CD4-positive, alpha-beta T cell treated with Interleukin-4 for 1 hour (primary cell): ENCODE measurements at places on chromosomes 5 and 9.
A peak's percentile ranks its signal among the peaks of the same experiment; 100 is the strongest.

- DNase-seq: no peak
Observed at GRCh38 chr5:130937046-130937445, 228.0 kb downstream of the HINT1 start.

GRCh38 chr5:76571559-76571958 is 51.6 kb downstream of the F2RL2 start:
- no peak for DNase-seq

- no peak for DNase-seq
Observed at GRCh38 chr5:125559296-125559695, 812.9 kb upstream of the ZNF608 start.

GRCh38 chr5:127978738-127979300 is 104.7 kb upstream of the SLC12A2 start:
- DNase-seq: no peak

DNA sequence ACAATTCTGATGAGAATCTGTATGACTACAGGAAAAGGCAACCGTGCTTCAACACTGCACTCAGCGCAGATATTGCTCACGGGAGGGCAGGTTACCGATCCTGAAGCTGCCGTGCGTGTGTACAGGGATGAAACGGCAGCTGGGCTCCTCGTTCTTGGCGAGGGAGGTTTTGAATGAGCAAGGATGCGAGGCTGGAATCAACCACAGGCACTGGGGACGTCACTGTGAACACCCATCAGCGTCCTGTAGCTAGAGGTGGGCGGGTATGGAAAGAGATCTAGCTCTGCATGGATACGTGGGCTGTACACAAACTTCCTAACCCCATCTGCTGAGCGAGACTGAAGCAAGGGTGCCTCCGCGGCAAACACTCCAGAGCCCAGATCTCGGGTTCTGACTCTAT is 84.3 kb upstream of the COL5A1 start:
- no peak for DNase-seq

GRCh38 chr9:136485049-136486045 is 2.5 kb upstream of the SEC16A start:
- DNase-seq: peak; percentile 82

GRCh38 chr5:141963701-141964100 is 5.2 kb upstream of the RNF14 start:
- no peak for DNase-seq

DNA sequence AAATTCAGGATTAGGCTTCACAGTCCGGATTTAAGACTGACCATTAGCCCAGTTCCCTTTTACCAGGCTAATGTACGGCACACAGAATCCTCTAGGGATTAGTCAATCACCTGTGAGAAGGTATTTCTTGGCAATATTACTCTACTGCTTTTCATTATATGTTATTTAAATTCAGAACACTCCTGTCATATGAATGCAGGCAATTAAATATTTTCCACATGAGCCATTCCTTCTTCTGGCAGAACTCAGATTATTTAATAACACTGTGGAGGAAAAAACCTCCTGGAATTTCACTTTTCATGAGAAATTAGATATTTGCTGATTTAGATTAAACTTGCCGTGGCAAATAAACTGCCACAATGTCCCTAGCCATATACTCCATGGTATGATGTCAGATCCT is 1357.5 kb upstream of the C9orf72 start:
- no peak for DNase-seq

DNA sequence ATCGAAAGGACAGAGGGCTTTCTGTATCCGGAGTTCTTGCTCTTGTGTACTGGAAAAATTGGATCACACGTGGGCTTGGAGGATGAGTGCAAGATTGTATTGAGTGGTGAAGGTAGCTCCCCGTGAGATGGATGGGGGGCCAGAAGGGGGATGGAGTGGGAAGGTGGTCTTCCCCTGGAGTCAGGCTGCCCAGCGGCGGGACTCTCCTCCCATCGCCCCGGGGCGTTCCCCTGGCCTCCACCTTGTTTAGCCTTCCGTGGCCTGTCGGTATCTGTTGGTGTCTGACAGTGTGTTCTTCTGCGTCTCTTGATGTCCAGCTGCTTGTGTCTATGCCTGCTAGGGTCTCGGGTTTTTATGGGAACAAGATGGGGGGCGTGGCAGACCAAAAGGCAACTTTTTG is 54.6 kb upstream of the GABRA6 start:
- no peak for DNase-seq

- no peak for DNase-seq
Observed at GRCh38 chr5:75340714-75341478, 3.9 kb downstream of the HMGCR start.

- peak; percentile 36 for DNase-seq
Observed at GRCh38 chr5:131810510-131811249, 13.9 kb upstream of the FNIP1 start.

DNA sequence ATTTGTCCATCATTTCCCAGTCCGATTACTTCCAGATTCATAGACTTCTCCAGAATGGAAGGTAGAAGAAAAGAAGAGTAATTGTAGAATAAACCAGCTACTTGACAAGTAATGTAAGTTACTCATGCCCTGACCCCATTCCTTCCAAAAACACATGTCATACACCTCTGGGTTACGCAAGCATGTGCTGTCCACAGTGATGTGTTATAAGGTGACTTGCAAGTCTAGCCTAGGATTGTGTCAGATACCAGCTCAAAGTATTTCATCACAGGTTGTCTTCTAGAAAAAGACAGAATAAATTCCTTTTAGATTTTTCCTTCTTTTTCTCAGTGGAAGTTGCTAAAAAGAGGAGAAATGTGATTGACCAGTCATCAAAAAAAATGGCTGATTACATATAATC is 8.0 kb upstream of the TLR4 start:
- DNase-seq: peak; percentile 62

GRCh38 chr9:31135567-31135966 is 1248.9 kb upstream of the ACO1 start:
- no peak for DNase-seq

GRCh38 chr9:7549249-7549648 is 250.3 kb downstream of the DMAC1 start:
- DNase-seq: no peak

- DNase-seq: no peak
Observed at GRCh38 chr9:36935768-36936497, 98.1 kb downstream of the PAX5 start.

GRCh38 chr5:157106630-157107461 is 2.0 kb downstream of the HAVCR2 start:
- DNase-seq: peak; percentile 67

DNA sequence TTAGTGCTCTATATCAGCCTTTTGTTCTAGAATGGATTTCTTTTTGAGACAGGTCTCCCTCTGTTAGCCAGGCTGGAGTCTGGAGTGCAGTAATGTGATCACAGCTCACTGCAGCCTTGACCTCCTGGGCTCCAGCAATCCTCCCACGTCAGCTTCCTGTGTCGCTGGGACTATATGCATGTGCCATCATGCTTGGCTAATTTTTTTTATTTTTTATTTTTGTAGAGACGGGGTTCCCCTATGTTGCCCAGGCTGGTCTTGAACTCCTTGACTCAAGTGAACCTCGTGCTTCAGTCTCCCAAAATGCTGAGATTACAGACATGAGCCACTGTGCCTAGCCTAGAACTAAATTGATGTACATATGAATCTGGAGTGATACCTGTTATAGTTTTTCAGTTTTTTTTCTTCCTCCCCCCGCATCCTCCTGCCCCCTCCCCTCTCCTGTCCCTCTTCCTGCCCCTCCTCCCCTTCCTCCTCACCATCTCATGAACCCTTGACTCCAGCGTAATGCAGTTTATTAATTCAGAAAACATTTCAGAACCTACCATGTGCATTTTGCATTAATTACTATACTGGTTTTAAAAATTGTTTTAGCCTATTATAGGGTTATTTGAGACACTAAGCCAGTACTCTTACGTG is 37.4 kb upstream of the TNFAIP8 start:
- peak; percentile 64 for DNase-seq

GRCh38 chr5:23411994-23412393 is 95.4 kb upstream of the PRDM9 start:
- no peak for DNase-seq

GRCh38 chr9:132760057-132760456 is 89.8 kb downstream of the GTF3C4 start:
- DNase-seq: no peak
